Foreskin keratinocyte (primary cell): ENCODE measurements at places on chromosomes 12 and 14.

DNA sequence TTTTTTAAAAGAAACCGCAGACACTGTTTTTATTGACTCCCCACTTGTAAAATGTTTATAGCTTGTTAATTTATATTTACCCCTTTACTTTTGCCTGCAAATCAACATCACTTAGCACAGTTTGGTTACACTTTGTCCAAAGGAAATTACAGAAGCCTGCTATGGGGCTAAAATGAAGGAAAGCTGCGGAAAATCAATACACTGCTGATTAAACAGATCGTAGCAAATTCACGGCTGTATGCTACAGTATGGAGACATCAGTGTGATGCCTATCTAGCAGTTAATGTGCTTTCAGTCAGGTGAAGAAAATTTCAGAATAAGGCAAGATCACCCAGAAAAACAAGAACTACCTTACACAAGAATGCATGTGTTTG, 110.0 kb downstream of the FOXG1 start:
- no peak for DNase-seq

DNA sequence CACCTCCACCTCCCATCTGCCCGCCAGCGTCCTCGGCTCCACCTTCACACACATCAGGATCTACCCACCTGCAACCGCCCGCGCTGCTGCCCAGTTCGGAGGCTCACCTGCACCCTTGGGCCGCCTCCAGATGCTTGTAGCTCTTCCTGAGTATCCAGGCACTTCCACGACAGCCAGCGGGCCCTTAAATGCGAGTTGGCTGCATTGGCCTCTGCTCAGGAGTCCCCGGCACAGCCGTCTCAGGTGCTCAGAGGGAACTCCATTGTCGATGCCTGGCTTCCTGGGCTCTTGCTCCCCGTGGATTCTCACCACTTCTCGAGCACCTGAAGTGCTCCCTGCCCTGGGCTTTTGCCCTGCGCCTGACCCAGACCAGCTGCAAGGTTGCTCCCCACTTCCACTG, 21.9 kb upstream of the CDCA4 start:
- DNase-seq: no peak

GRCh38 chr12:55694651-55695050, 13.1 kb downstream of the ITGA7 start:
- no peak for DNase-seq

- DNase-seq: no peak
Observed at GRCh38 chr12:126144603-126145002, 1079.4 kb downstream of the AACS start.

DNA sequence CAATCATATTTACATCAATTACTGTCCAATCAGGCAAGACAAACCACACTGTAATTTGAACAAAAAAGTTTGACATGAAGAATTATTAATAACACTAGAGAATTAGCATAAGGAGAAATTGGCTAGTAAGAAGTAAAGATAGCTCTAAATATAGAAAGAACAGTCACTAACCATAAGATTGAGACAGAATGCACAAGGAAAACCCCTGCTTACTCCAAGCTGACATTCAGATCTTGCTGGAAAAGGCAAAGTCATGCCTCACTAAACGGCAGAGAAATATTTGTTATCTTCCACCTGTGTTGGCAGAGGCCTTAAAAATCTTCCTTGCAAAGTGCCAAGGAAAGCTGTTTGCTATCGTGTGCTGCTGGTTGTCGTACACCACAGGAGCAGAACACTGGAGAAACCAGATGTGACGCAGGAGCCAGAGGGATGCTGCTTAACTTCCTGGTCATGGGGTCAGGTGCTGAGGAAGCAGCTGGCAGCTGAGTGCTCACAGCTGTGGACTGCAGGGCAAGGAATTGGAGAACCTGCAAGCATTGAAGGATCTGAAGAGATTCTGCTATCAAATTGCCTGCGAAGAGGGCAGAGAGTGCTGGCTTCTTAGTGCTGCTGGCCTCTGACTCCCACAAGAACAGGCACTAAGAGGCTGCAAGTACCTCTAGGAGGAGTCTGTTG, 1323.3 kb downstream of the LRFN5 start:
- DNase-seq: no peak

DNA sequence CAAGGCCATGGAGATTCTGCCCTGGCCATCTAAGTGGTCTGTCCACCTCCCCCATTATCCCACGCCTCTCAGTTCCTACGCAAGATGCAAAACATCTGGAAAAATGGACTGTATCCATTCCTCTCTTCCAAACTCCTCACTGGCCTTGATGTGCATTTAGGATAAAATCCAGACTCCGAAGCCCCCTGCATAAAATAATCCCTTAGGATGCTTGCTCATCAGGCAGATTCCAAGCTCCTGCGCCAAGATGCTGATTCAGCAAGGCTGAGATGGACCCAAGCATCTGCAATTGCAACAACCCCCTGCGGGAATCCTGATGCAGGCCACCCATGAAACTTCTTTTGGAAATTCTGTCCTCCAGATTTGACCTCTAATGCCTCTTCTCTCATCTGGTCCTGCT, 81.6 kb downstream of the SPRING1 start:
- no peak for DNase-seq

- no peak for DNase-seq
Observed at GRCh38 chr14:38992067-38992844, 110.8 kb downstream of the SEC23A start.

DNA sequence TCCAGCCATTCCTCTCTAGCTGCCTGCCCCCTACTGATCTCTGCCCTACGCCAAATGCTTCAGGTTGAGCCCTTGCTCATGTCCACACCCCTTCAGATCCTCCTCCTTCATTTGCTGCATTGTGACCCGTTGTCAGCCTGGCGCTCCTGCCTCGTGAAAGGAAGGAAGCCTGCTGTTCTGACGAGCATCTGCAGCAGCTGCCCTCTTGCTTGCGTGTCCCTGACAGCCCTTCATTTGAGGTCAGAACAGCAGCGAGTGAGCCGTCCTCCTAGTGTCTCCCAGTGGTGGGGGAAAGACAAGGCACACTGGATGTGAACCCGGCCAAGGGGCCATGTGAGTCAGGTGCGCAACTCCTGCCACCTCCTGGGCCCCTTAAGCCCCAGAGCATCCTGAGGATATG, 3.0 kb upstream of the PIANP start:
- DNase-seq: no peak

DNA sequence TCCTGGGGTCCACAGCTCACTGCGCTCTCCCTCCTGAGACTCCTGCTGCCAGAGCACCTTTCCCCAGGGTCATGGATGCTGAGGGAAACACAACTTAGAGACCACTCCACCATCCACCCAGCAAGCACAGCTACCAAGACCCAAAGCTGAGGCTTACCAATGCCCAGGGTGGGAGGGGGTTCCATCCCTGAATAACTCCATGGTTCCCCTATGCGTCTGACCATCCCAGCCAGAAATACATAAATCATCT, 36.3 kb downstream of the DAD1 start:
- DNase-seq: no peak

- DNase-seq: no peak
Observed at GRCh38 chr12:14395074-14395778, 29.7 kb downstream of the ATF7IP start.

DNA sequence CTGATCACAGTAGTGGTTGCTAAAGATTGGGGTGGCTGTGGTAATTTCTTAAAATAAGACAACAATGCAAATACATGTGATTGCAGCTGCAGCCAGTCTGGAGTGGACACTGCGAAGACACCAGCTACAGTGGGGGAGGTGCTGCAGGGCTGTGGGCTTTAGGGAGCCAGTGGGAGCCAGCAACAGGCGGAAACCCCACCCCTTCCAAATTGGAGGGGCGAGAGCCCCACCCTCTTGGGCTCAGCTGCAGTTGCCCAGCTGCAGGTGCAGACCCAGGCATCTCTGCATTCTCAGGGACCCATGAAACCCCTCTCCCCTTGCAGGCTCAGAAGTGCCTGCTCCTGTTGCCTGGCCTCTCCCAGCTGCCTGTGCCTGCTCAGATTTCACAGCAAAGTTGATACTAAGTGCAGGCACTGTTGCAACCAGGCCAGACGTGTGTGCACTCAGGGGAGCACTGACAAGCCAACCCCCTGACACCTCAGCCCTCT, 104.8 kb downstream of the MYF5 start:
- no peak for DNase-seq

GRCh38 chr12:104896146-104896545, 61.9 kb downstream of the SLC41A2 start:
- DNase-seq: no peak

DNA sequence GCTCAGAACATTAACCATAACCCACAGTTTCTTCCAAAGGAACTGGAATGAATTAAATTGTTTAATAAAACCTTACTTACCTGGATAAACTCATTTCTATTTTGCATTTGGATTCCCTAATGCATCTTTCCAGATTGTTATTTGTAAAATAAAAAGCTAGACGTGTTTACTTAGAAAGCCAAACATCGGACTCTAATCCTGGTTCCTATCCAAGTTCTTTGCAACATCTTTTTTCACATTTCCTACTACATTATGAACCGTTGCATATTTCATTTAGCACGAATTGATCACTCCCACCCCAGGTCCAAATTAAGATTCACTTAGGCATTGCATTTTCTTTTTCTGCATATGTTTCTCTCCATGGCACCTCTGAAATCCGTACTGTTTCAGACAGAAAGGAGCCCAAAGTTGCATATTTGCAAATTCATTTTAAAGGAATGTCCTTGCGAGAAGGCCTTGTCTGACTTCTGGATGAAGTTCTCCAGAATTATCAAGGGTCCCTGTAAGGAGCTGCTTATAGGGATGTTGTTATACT, 164.4 kb upstream of the GSC start:
- no peak for DNase-seq

DNA sequence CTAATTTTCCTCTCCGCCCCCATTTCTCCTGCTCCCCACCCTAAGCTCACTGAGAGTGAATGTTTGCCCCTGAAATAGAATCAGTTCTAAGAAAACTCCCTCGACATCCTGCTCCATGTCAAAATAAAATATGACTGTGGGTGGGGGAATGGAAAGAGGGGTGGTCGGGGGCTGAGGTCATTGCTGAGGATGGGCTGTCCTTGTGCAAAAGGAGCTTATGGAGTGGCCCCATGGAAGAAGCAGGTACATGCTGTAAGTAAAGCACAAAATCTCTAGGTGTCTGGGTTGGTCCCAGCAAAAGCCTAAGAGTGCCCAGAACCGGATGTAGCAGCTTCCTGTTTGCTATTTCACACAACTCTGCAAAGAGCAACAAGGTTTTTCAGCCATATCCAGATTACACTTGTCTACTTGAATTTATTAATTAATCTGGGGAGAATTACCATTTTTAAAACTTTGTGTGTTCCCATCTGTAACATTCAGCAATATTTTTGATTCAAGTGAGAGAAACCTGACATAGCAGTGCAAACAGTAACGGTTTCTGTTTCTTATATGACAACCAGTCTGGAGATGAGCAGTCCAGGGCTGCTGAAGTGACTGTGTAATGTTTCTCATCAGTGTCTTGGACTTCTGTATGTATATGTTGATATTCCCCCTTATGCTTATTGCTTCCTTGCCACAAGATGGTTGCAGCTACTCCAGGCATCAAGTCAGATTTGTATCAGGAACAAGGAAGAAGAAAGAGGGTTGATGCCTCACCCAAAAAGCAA, 40.4 kb upstream of the GZMB start:
- no peak for DNase-seq

GRCh38 chr12:85725991-85726390, 110.2 kb downstream of the RASSF9 start:
- DNase-seq: no peak

DNA sequence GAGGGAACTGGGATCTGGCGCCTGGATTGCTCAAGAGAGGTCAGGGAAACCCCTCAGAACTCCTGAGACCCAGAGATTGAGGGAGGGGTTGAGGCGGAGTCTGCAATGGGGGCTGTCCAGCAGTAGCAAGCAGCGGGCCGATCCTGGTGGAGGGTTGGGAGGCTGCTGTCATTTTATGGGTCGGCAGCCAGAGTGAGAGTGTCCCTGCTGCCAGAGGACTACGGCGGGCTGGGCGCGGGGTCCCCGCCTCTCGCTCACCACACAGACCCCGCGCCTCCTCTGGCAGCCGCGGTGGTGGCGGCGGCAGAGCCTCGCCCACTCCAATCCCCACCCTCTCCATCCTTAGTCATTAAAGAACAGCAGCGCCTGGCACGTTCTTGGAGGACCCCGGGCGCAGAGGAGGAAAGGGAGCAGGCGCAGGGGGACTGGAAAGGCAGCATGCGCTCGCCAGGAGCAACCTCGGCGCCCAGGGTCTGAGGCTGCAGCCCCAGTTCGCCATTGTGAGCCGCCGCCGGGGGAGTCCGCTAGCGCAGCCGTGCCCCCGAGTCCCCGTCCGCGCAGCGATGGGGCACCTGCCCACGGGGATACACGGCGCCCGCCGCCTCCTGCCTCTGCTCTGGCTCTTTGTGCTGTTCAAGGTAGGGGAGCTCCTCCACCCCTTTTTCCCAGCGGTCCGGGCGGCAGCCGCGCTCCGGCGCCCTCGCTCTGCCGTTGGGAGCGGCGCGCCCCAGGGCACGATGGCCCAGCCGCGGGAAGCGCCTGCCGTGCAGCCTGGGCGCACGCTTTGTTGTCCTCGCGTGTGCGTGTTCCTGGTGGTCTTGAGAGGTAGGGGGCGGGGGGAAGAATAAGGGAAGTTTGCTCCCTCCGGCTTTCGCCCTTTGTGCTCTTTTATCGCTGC, at the start of gene PTPRO:
Gene PTPRO (plus strand): TSS at position 345 of the 898 bp plus-strand sequence.
- no peak for DNase-seq

DNA sequence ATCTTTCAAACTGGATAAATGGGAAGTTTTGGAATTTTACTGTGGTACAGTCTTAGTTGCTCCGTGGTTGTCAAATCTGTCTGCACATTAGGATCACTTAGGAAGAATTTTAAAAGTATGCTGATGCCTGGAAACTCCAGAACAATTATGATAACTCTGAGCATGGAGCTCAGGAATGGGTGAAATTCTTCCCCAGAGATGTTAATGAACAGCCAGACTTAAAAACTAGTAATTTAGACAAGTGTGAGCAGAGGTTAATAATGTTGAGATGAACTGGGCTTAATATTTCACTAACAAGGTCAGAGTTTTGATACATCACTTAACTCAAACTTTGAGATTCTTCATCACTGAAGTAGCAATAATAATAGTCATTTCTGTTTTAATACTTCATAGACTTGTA, 94.5 kb downstream of the NTS start:
- DNase-seq: no peak

GRCh38 chr12:54558311-54558710, 8.9 kb downstream of the PDE1B start:
- no peak for DNase-seq

GRCh38 chr12:107523775-107524535, 161.6 kb upstream of the PWP1 start:
- DNase-seq: no peak

DNA sequence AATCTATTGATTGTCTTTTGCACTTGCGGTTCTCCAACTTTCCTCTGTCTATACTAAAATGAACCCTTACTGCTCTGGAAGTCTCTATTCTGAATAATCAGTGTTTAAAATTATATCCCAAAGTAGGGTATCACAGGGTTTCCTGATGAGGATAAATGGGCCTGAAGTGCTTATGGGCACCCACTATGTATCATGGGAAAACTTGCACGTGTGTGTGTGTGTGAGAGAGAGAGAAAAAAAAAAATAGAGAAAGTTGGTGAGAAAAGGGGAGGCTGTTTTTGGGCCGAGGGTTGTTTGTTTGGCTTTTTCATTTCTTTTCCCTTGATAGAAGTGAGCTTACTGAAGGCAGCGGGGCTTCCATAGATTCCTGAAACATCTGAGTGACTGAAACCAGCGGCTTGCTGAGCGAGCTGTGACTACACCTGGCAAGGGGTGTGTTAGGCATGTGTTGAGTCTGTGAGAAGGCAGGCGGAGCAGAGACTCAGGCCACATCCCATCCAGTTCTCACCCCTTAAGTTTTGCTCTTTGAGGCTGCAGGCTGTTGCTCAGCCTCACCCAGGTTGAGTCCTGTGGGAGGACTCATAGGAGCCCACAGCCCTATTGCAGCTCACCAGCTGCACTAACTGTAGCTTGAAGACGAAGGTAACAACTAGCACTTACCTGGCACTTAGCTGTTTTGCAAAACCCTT, 17.2 kb downstream of the PPFIBP1 start:
- peak; percentile 91 for DNase-seq
